Hepatocyte (in vitro differentiated cells): ENCODE measurements at places on chromosomes 7 and 10. TPM values are rescaled to one million over a fixed set of nuclear protein-coding genes. Genes with fewer than 3 reads are reported as not detected.

Gene HIBADH
- polyA plus RNA-seq, result 52.1 and 56.1 TPM in 2 replicates

Gene IDI2
- polyA plus RNA-seq, result 0.29 TPM in 1 of 2 replicates, not detected in the other

- no peaks in the 10 kb centered on the region for H3K36me3 ChIP-seq
- no peak for DNase-seq
Observed at GRCh38 chr7:53383131-53383530, 347.7 kb downstream of the POM121L12 start.

Gene DDIT4
- 189 and 235 TPM in 2 replicates for polyA plus RNA-seq

DNA sequence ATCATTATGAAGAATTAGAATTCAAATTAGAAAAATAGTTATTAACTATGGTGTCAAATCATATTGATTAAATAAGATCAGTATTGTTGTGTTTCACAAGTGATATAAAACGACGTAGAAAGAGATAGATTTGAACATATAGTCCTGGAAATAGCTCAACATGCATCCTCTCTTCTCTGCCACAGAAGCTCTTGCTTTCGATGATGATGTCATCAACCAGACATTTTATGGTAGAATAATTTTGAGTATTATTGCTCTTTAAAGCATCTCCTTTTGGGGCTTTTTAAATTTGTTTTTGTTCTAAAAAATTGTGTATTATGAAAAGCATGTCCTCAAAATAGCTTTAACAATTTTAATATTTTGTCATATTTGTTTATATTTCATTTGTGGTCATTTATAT, 95.0 kb downstream of the DGKB start:
- no peak for DNase-seq
- no peaks in the 10 kb centered on the region for H3K4me1 ChIP-seq
- H3K4me3 ChIP-seq, result no peak overlapping the region
- no peaks in the 10 kb centered on the region for H3K27me3 ChIP-seq

DNA sequence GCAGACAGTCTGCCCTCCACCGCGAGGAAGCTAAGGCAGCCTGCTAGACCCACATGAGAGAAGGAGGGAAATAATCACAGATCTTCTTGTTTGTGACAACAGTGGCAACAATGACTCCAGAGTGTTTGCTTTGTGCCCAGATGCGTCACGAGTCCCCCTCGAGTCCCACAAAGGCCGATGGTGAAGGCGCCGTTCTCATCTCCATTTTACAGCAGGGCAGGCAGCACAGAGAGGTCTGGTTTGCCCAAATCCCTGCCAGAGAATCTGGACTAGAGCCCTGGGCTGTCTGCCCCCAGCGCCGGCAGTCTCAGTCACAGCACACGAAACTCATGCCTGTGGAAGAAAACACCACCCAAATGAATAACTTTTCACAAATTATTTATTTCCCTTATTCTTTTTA, 38.1 kb downstream of the KIAA1549 start:
- no peak for DNase-seq
- no peaks in the 10 kb centered on the region for H3K27me3 ChIP-seq
- H3K4me1 ChIP-seq, result no peaks in the 10 kb centered on the region
- H3K36me3 ChIP-seq, result no peaks in the 10 kb centered on the region
- H3K4me3 ChIP-seq, result no peak overlapping the region

DNA sequence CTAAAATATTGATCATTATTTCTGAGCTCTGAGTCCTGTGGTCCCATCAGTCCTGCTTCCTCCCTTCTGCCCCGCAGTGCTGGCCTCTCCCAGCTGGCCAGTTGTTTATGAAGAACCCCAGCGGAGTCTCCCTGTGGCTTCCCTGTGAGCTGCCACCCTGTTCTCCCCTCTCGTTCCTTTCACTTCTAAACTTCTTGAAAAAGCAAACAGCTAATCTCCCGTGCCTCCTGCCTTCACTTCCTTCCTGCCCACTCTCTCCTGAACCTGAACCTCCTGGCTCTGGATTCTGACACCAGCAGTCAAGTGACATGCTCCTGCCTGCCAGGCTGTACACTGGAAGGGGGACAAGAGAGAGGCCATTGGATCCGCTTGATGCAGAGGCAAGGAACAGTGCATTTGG, 63.7 kb upstream of the ZPBP start:
- no peaks in the 10 kb centered on the region for H3K27me3 ChIP-seq
- no peak overlapping the region for H3K27ac ChIP-seq
- H3K36me3 ChIP-seq, result no peaks in the 10 kb centered on the region
- no peak overlapping the region for H3K4me3 ChIP-seq

- no peak for DNase-seq
- H3K4me3 ChIP-seq, result no peak overlapping the region
- H3K27me3 ChIP-seq, result no peaks in the 10 kb centered on the region
- H3K4me1 ChIP-seq, result no peaks in the 10 kb centered on the region
Observed at GRCh38 chr10:129122846-129123245, 344.2 kb upstream of the MGMT start.

Gene MMP21
- polyA plus RNA-seq, result 0.21 and 0.22 TPM in 2 replicates

GRCh38 chr10:113161066-113161465, 211.0 kb downstream of the TCF7L2 start:
- no peak overlapping the region for H3K4me3 ChIP-seq
- no peaks in the 10 kb centered on the region for H3K4me1 ChIP-seq
- no peaks in the 10 kb centered on the region for H3K36me3 ChIP-seq

DNA sequence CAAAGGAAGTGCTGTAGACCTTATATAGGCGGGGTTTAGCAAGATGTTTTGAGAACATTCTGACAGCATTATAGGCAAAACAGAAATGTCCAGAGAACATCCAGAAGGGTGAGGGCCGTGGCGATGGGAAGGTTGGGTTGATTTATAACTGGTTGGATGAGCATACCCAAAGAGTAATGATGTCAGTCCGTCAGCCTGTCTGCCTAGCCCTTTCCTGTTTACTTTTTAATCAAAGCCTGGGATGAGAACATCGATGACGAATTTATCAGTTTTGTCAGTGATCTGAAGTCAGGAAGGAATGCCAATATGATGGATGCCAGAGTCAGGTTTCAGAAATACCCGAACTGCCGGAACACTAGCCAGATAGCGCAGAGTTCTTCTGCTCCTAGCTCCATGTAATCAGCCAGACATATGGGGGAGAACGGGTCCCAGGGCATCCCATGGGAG, 33.8 kb upstream of the TRIM8 start:
- no peak overlapping the region for H3K27ac ChIP-seq
- H3K4me3 ChIP-seq, result no peak overlapping the region
- no peaks in the 10 kb centered on the region for H3K36me3 ChIP-seq
- no peak for DNase-seq
- no peaks in the 10 kb centered on the region for H3K27me3 ChIP-seq

GRCh38 chr10:93513091-93513490, 16.7 kb downstream of the CEP55 start:
- no peak for DNase-seq
- H3K4me3 ChIP-seq, result no peak overlapping the region
- H3K27me3 ChIP-seq, result no peaks in the 10 kb centered on the region
- H3K4me1 ChIP-seq, result no peaks in the 10 kb centered on the region
- H3K36me3 ChIP-seq, result no peaks in the 10 kb centered on the region

Gene ACTR1A
- 80.5 and 86.7 TPM in 2 replicates for polyA plus RNA-seq

- no peaks in the 10 kb centered on the region for H3K27me3 ChIP-seq
- H3K4me1 ChIP-seq, result no peaks in the 10 kb centered on the region
- no peak overlapping the region for H3K4me3 ChIP-seq
- no peak for DNase-seq
Observed at GRCh38 chr10:106515206-106515790, 649.2 kb downstream of the SORCS1 start.

Gene TRIM74
- 0.74 and 1.7 TPM in 2 replicates for polyA plus RNA-seq

DNA sequence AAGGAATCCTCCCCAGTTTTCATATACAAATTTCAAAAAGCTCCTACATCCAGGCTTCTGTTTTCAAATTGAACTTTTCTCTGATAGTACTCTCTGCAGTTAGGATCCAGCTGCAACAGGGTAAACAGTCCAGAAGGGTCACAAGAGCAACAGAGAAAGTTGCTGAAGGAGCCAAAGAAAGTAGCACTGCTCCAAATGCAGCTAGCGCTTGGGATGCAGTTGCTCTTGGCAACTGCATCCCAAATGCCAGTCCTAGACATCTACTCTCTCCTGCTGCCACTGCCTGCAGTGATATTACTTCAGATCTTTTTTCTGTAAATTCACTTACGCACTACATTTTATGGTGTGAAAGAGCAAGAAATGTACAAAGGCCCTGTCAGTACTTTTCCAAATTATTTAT, 14.6 kb downstream of the GPR37 start:
- no peaks in the 10 kb centered on the region for H3K27me3 ChIP-seq
- no peaks in the 10 kb centered on the region for H3K36me3 ChIP-seq
- H3K27ac ChIP-seq, result no peak overlapping the region
- DNase-seq, result no peak

Gene TRIM24
- polyA plus RNA-seq, result 46.8 and 47.8 TPM in 2 replicates

GRCh38 chr7:35035511-35035961, 1.7 kb downstream of the DPY19L1 start:
- no peak overlapping the region for H3K27ac ChIP-seq
- DNase-seq, result peak; percentile 67
- no peaks in the 10 kb centered on the region for H3K27me3 ChIP-seq
- peaks cover 10% of the 10 kb centered on the region for H3K4me1 ChIP-seq
- H3K36me3 ChIP-seq, result no peaks in the 10 kb centered on the region
- no peak overlapping the region for H3K4me3 ChIP-seq

- peaks cover 3% of the 10 kb centered on the region for H3K4me1 ChIP-seq
- no peaks in the 10 kb centered on the region for H3K27me3 ChIP-seq
- peak; percentile 50 for DNase-seq
- peak overlapping the region; percentile 51 for H3K4me3 ChIP-seq
Observed at GRCh38 chr10:73625004-73625883, 16.0 kb downstream of the MYOZ1 start.

GRCh38 chr7:82778021-82778420, 334.4 kb upstream of the CACNA2D1 start:
- H3K4me1 ChIP-seq, result no peaks in the 10 kb centered on the region
- no peaks in the 10 kb centered on the region for H3K27me3 ChIP-seq
- no peak overlapping the region for H3K4me3 ChIP-seq

DNA sequence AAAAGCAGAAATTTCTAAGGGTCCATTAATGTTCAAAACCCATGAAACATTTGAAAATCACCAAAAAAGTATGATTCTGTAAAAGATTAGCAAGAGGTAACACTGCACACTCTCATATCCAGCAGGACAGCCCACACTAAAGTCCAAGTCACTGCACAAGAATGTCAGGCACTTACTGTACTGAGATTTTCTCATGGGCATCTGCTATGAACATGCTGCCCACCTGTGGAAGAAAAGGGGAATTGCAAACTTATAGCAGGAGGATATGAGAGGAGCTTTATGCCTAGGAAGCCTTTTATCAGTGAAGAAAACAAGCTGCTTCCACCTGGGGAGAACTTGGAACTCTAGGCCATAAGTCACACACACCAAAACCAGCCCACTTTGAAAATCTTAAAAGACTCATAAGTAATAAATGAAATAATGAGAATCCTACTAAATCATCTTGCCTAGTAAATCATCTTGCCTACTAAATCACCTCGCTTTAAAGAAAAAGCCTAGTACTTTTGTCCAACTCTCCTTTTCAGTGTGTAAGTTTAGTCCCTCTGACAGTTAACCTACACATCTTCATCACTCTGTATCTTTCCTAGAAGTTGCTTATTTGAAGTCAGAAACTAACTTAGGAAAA, 46.1 kb downstream of the ARMH3 start:
- no peaks in the 10 kb centered on the region for H3K27me3 ChIP-seq
- H3K27ac ChIP-seq, result no peak overlapping the region
- DNase-seq, result peak; percentile 86
- peaks cover 3% of the 10 kb centered on the region for H3K36me3 ChIP-seq
- no peak overlapping the region for H3K4me3 ChIP-seq

GRCh38 chr10:22500656-22501340, 155.5 kb downstream of the SPAG6 start:
- peak; percentile 43 for DNase-seq
- H3K4me1 ChIP-seq, result no peaks in the 10 kb centered on the region
- H3K36me3 ChIP-seq, result no peaks in the 10 kb centered on the region
- no peak overlapping the region for H3K27ac ChIP-seq
- no peaks in the 10 kb centered on the region for H3K27me3 ChIP-seq

GRCh38 chr10:103553743-103554487, 60.4 kb downstream of the NEURL1 start:
- no peaks in the 10 kb centered on the region for H3K36me3 ChIP-seq
- H3K4me3 ChIP-seq, result no peak overlapping the region
- peaks cover 13% of the 10 kb centered on the region for H3K4me1 ChIP-seq
- H3K27ac ChIP-seq, result no peak overlapping the region

GRCh38 chr7:48209004-48209600, 37.8 kb downstream of the ABCA13 start:
- H3K27ac ChIP-seq, result no peak overlapping the region
- H3K27me3 ChIP-seq, result no peaks in the 10 kb centered on the region
- no peaks in the 10 kb centered on the region for H3K36me3 ChIP-seq
- no peak for DNase-seq
- H3K4me1 ChIP-seq, result no peaks in the 10 kb centered on the region
- H3K4me3 ChIP-seq, result no peak overlapping the region

DNA sequence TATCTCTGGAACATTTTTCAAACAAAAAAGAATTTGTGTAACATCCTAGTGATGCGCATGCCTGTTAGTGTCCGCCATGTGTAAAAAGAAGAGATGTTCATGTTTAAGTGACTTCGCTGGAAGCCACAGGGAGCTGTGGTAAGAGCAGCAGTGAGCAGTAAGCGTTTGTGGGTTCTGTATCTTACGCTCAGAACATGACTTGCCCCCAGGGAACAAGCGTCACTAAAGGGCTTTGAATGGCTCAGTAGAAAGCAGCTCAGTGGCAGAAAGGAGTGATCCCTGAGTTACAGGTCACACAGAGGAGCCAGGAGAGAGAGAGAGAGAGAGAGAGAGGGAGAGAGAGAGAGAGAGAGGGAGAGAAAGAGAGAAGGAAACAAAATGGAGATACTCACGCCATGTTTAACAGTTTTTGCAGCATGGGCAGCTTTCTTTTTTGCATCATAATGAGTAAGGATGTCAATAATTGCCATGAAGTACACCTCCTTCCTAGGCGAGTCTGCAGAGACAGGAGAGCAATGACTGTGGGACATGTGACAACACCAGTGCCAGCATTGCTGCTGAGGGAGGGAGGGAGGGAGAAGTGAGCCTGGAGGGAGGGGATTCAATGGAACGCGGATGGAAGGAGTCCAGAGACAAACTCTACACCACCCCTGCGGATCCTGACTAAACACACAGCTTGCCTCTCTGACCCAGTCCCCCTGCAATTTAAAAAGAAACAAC, 174.6 kb downstream of the PIP4K2A start:
- DNase-seq, result no peak
- H3K27ac ChIP-seq, result no peak overlapping the region
- no peaks in the 10 kb centered on the region for H3K36me3 ChIP-seq

Gene PDK4
- polyA plus RNA-seq, result 26.0 and 28.8 TPM in 2 replicates

Gene OPN1SW
- polyA plus RNA-seq, result 0.80 TPM in 1 of 2 replicates, not detected in the other

GRCh38 chr7:95904099-95904498, 131.7 kb downstream of the DYNC1I1 start:
- no peaks in the 10 kb centered on the region for H3K36me3 ChIP-seq
- H3K4me1 ChIP-seq, result no peaks in the 10 kb centered on the region
- DNase-seq, result no peak
- peaks cover 20% of the 10 kb centered on the region for H3K27me3 ChIP-seq
- no peak overlapping the region for H3K27ac ChIP-seq

Gene PRSS1
- polyA plus RNA-seq, result 67.6 and 78.5 TPM in 2 replicates

DNA sequence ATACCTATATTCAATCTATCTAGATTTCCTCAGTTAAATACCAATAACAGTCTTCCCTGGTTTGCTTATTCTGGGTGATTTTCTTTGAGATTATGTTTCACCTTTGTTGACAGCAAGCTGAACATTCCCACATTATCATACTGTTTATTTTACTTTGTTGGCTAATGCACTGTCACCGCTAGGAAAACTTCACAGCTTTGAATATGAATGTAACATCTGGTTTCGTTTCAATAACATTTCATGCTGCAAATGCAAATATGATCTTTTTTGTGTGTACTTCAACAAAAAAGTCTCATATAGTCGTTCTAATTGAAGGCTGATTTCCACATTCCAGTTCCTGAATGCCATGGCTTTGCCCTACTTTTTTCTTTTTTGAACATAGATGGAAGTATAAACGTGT, 946.3 kb upstream of the GHITM start:
- H3K27ac ChIP-seq, result no peak overlapping the region
- no peak for DNase-seq
- H3K4me1 ChIP-seq, result no peaks in the 10 kb centered on the region
- no peaks in the 10 kb centered on the region for H3K27me3 ChIP-seq
- no peak overlapping the region for H3K4me3 ChIP-seq
